ENCODE measurements at places on chromosomes 2 and 18.

- no peak for DNase-seq
Measured at GRCh38 chr2:101111917-101112771, 39.0 kb downstream of the TBC1D8 start.

- DNase-seq = no peak
Measured at GRCh38 chr2:210363261-210363660, 48.3 kb upstream of the MYL1 start.

GRCh38 chr2:169664600-169664977 lies 29.6 kb downstream of the CFAP210 start:
- no peak for DNase-seq

DNA sequence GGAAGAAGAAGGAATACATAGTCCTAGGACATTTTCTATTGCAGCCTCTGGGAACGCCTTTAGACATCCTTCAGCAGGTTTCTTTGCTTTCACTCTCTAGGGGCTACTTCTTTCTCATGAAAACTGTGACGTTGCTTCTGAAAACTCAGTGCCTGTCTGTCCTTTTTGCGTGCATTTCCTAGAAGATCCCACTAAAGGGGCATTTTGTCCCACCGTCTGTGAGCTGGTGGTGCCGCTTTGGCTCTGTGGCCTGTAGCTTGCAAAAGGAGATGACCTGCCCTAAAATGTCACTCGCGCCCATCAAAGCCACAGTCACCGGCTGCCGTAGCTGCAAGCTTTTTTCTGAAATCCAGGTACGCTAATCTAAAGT lies 579 bp downstream of the STAT4 start:
- no peak for DNase-seq
